KG1 (cell line): ENCODE measurements at places on chromosomes 7 and 10.

DNA sequence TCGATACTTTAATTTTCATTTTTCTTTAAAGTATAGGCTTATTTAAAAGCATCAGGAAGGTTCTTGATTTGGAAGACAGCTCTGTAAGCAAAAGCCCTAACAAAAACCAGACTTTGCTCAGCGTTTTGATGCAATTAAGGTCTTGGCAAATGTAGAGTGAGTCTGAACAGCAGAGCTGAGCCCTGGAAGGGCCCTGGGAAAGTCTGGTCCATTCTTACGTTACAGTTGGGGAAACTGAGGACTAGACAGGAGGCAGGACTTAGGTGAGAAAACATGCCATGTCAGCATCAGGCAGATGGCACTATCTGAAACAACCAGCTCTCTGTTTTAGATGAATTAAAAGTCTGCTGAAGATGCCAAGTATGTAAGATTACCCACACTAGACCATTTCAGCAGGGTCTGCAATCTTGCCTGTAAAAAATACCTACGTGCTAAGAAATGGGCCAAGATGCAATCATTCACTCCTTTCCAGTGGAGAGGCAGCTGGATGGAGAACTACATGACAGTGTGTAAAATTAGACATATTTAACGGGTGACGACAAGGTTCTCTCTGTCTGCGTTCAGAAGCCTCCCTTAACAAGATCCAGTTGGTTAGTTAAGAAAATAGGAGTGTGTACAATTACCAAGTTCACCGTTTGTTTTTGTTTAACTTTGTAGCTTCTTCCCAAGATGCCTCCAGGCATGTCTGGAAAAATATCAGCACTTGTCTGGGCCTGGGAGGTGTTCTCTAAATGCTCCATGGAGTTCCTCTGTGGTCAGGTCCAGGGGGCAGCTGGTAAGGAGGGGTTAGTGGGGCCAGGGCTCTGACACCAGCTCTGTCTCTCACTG is 502.3 kb upstream of the ZMIZ1 start:
- no peak for DNase-seq

GRCh38 chr7:88500131-88500530 is 193.4 kb upstream of the STEAP4 start:
- no peak for DNase-seq

GRCh38 chr7:157687158-157687557 is 350.4 kb downstream of the DNAJB6 start:
- DNase-seq: no peak

DNA sequence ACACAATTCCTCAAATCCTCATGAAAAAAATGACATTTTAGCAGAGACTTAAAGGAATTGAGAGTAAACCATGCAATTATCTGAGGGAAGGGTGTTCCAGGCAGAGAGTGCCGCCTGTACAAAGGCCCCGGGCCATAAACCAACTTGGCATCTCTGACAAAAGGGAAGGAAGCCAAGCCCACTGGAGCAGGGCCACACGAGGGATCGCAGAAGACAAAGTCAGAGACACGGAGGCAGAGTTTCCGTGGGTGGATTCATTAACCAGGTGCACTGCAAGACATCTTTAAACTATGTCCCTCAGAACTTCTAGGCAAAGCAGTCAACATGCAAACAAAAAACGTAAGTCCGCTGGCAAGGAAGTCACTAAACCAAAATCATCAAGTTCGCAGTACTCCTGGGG is 92.0 kb downstream of the SFMBT2 start:
- DNase-seq: no peak

- no peak for DNase-seq
Measured at GRCh38 chr7:94507462-94507861, 2.1 kb upstream of the CASD1 start.

DNA sequence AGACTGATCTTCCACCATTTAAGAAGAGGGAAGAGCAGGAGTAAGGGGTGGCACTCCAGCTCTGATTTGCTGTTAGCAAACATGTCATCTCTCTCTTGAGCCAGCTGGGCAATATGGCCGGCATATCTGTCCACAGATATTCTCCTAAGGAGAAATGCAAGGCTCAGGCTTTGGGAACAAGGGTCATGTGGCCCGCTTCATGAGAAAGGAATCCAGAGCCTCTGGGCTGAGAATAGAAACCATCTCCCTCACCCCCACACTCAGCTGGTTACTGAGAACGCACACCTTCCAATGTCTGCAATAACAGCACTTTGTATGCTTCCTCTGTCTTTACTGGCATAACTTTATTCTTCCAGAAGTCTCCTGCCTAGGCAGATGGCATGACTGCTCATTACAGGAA is 171.2 kb downstream of the ELMO1 start:
- no peak for DNase-seq

DNA sequence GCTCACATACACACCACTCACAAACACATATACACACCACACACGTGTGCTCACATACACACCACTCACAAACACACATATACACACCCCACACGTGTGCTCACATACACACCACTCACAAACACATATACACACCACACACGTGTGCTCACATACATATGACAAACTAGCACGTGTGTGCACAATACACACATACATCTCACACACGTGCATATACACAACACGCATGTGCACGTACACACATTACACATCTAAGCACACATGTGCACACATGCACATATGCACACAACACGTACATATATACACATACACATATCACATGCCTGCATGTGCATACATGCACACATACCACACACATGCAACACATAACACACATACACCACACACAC is 78.3 kb upstream of the FOXK1 start:
- no peak for DNase-seq

GRCh38 chr7:44727158-44727936 is 21.3 kb upstream of the ZMIZ2 start:
- DNase-seq: no peak

GRCh38 chr10:16341637-16342036 is 95.2 kb upstream of the PTER start:
- DNase-seq: no peak

DNA sequence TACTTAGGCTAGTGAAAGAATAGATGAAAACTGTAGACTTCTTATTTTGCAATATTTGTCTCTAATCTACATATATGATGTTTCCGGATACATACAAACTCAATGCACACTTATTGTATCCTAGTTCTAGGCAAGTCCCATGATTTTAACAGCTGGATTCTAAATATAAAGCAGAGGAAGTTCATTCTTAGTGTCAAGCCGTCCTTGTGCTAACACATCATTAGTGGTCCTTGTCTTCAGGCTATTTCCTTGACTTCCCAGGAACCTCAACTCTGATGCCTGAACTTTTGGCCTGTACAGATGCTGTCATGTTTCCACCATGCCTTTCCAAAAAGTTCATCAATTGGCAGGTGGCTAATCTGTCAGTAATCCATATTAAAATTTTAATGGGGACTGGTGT is 301.9 kb upstream of the DGKB start:
- DNase-seq: no peak

DNA sequence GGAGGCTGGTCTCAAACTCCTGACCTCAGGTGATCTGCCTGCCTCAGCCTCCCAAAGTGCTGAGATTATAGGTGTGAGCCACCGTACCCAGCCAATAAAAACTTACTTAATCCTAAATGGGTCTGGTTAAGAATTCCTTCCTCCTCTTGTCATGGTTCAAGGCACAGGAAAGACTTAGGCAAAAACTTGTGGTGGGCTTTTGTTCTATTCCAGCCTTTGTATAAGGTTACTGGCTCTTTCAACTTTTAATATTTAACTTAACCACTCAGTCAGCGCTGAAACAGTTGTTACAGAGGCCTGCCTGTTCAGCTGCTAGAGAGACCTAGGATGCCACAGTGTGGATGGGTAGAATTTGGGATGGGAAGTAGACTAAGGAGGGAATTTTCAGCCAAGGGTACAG is 28.1 kb upstream of the GARS1 start:
- no peak for DNase-seq

DNA sequence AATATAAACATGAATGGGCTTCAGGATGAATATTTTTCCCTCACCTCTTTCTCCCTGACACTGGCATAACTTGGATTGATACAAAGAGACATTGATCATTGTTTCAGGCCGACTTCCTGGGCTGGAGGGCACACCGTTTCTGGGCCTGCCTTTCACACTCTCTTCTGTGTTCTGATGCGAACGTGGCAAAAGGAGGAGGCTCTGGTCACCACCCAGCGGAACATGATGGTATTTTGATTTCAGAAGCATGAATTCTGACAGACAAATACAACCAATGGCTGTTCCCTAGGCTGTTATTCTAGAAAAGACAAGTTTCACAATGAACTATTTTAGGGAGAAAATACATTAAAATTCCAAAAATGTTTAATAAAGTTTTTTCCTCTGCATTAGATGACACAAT is 534.5 kb upstream of the MKI67 start:
- DNase-seq: no peak

DNA sequence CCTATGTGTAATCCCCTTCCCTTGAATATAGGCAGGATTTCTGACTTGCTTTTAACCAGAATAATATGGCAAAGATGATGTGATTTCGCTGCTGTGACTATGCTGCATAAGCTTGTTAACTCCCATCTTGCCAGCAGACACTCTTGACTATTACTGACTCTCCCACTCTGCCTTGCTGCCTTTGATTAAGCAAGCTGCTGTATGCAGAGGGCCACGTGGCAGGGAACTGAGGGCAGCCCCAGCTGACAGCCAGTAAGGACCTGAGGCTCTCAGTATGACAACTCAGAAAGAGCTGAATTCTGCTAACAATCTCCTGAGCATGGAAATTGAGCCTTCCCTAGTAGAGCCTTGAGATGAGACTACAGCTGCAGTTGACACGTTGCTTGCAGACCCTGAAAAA is 279.4 kb upstream of the CACNA2D1 start:
- no peak for DNase-seq

DNA sequence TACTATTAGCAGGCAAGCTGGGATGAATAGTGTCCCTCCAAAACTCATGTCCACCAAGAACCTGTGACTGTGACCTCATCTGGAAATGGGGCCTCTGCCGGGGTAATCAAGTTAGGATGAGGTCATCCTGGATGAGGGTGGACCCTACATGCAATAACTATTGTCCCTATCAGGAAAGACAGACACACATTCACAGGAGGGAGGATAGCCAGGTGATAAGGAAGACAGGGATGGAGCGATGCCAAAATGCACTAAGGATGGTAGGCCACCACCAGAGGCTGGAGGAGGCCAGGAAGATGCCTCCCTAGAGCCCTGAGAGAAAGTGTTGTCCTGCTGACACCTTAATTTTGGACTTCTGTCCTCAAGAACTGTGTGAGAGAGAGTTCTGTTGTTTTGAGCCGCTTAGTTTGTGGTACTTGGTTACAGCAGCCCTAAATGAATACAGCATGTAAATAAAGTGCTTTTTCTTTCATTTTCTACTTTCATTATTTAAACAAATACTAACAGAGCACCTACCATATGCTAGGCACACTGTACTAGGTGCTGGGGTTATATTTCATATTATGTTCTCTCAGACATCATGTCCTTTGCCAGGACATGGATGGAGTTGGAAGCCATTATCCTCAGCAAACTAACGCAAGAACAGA is 111.9 kb downstream of the USP6NL start:
- DNase-seq: no peak

DNA sequence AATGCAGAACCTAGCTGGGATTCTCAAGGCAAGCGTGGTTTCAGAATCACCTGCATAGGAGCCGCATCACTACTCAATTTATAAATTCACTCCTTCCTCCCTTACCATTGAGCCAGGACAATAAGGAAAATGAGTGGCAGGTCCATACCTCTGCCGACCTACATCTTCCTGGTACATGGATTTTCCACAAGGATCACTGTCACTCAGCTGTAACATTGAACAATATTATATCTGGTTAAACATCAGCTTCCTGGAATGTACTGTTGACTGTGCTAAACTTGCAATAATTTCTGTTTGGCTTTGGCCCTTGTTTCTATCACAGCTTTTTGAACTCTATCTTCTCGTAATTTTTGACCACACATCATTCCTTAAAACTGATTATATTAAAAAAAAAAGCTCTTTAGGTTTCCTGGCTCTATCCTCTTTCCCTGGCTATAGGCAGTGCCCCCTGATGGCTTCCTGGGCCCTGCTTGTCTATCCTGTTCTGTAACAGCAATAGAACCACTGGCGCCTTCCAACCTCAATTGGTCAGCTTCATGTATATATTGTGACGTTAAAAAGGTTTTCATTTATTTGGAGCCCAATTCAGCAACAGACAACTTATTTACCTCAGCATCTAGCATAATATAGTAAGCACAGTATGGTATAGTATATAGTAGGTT is 59.2 kb downstream of the RNLS start:
- DNase-seq: no peak

- no peak for DNase-seq
Measured at GRCh38 chr10:121594623-121595350, 3.5 kb downstream of the FGFR2 start.

GRCh38 chr7:40983111-40983510 is 719.8 kb downstream of the INHBA start:
- DNase-seq: no peak

- DNase-seq: no peak
Measured at GRCh38 chr10:117987244-117987909, 59.4 kb downstream of the RAB11FIP2 start.

DNA sequence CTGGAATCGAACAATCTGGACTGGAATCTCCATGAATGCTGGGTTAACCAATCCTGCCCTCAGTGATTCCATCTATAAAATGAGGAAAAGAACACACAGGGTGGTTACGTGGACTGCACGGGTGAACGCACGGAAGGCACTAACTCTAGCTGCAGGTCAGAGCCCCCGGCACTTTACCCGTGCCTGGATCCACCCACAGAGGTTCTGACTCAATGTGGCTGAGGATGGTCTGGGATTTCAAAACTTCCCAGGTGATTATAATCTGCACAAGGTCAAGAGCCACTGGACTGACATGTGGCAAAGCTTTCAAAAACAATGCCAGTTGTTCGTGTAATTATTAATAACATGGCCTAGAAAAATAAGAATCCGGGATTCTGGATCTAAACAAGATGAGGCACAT is 29.2 kb downstream of the KIAA1549 start:
- DNase-seq: no peak
